ENCODE measurements at places on chromosomes 5 and 9. TPM values are rescaled to one million over a fixed set of nuclear protein-coding genes. Genes with fewer than 3 reads are reported as not detected.

PFN3 gene
- not detected for polyA plus RNA-seq

OCLN gene
- polyA plus RNA-seq: 47.8 TPM

LARP1 gene
- 106 TPM for polyA plus RNA-seq

IL9 gene
- polyA plus RNA-seq: not detected

HBEGF gene
- polyA plus RNA-seq: 5.4 TPM

CRHBP gene
- polyA plus RNA-seq: not detected

PLCXD3 gene
- polyA plus RNA-seq: 0.16 TPM

SLC25A48 gene
- 1.6 TPM for polyA plus RNA-seq

PRR16 gene
- polyA plus RNA-seq: 11.4 TPM

PALM2AKAP2 gene
- polyA plus RNA-seq: 26.9 TPM

NR6A1 gene
- polyA plus RNA-seq: 1.2 TPM

TLX3 gene
- polyA plus RNA-seq: not detected

MYMK gene
- not detected for polyA plus RNA-seq

BASP1 gene
- 44.3 TPM for polyA plus RNA-seq

ENC1 gene
- 265 TPM for polyA plus RNA-seq

CDKN2B gene
- 0.15 TPM for polyA plus RNA-seq

TAF1L gene
- 0.08 TPM for polyA plus RNA-seq

IFNB1 gene
- not detected for polyA plus RNA-seq

TGFBI gene
- 145 TPM for polyA plus RNA-seq

TMEM215 gene
- polyA plus RNA-seq: 0.07 TPM
